ENCODE measurements at places on chromosomes 7 and 10.

- DNase-seq, result no peak
Observed at GRCh38 chr10:29622382-29622922, 12.3 kb downstream of the SVIL start.

GRCh38 chr10:117442944-117443685 lies 67.9 kb upstream of the PDZD8 start:
- DNase-seq, result peak; percentile 33

GRCh38 chr10:89659143-89660131 lies 14.4 kb upstream of the PANK1 start:
- DNase-seq, result no peak

- DNase-seq, result no peak
Observed at GRCh38 chr10:8103543-8103942, 49.1 kb downstream of the GATA3 start.

GRCh38 chr7:19377611-19378344 lies 232.6 kb upstream of the FERD3L start:
- no peak for DNase-seq

DNA sequence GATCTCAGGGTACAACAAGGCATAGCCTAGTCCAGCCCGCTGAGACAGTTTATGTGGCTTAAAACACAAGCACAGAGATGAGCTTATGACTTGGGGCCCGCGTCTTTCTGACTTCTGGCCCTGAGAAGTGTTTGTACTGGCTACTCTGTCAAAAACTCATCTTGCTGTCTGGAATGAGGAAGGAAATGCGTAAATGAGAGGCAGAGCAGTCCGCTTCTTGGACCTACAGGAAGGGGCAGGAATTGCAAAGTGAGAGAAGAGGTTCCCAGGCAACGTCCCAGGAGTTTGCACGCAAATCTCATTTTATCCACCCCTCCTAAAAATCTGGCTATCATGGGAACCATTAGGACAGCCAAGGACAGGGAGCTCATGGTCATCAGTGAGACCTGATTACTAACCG lies 5.5 kb downstream of the ANXA11 start:
- DNase-seq, result no peak

GRCh38 chr7:25124465-25125136 lies 459 bp downstream of the CYCS start:
- no peak for DNase-seq

All from stimulated activated CD4-positive, alpha-beta T cell treated with anti-CD3 and anti-CD28 coated beads, Interleukin-15, amount 100 ng/mL, for 1 hour (primary cell).